Smooth muscle cell of the brain vasculature (primary cell): ENCODE measurements at places on chromosomes 3 and 15.

- DNase-seq: no peak
These were observed 99.9 kb downstream of the ANO10 start for GRCh38 chr3:43521941-43522340.

- no peak for DNase-seq
These were observed 499.5 kb downstream of the NTRK3 start for GRCh38 chr15:87757084-87757483.

DNA sequence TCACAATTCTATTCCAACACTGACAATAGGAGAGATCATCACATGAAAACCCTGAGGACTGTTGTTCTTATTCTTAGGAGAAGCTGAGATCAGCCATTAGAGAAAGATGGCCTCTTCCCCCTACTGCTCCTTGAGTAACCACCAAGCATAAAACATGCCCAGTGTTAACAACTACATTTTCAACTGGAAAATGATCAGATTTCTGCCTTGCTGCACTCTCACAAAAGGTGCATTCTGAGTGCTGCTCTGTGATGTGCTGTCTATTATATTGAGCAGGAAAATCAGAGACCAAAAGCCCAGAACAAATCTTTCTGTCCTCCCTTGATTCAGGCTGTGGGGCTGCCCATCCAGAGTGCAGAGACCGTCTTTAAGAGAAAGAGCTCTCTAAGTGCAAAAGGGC is 304.6 kb upstream of the TRIM42 start:
- no peak for DNase-seq

GRCh38 chr15:72201391-72201921 is 3.9 kb upstream of the GRAMD2A start:
- DNase-seq: no peak

DNA sequence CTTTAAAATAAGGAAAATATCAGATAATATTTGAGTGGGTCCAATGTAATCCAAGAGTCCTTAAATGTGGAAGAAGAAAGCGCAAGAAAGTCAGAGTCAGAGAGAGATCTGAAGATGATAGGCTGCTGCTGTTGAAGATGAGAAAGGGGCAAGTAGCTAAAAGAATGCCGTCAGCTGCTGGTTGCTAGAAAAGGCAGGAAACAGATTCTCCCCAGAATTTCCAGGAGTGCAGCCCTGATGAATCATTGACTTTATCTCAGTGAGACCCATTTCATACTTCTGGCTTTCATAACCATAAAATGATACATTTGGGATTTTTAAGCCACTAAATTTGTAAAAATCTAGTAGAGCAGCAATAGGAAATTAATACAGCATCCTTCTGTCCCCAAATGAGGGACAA is 7.5 kb upstream of the CHMP2B start:
- DNase-seq: no peak

- no peak for DNase-seq
These were observed 371.4 kb downstream of the SV2B start for GRCh38 chr15:91471468-91471867.

DNA sequence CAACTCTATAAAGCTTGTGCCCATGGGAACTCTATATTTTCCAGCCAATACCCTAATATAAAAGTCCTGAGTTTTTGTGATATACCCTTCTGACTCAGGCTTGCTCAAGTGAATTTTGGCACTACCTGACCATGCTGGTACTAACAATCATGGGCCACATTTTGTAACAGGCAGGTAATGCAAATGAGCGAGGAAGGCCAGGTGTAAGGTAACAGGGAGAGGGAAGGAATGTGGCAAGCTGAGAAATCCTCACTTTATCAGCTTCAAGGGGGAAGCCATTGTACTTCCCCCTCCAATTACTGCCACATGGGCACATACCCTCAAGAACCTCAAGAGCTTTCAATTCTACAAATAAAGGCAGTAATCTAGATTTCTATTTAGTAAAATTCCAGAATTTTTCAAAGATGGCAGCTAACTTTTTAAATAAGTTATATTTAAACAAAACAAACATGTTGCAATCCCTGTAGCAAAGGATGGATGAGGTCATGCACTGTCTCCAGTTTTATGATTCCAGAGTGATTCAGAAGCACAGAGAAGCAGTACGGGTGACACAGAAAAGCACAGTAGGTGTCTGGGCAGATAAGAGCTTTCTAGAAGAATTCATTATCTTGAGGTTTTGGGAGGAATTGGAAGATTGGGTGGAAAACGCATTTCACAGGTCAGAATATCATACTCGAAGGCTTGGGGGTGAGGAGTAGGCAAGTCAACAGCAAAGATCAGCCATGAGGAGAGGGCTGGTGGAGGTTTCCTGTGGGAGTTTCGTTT is 87.6 kb downstream of the FOXP1 start:
- DNase-seq: no peak

DNA sequence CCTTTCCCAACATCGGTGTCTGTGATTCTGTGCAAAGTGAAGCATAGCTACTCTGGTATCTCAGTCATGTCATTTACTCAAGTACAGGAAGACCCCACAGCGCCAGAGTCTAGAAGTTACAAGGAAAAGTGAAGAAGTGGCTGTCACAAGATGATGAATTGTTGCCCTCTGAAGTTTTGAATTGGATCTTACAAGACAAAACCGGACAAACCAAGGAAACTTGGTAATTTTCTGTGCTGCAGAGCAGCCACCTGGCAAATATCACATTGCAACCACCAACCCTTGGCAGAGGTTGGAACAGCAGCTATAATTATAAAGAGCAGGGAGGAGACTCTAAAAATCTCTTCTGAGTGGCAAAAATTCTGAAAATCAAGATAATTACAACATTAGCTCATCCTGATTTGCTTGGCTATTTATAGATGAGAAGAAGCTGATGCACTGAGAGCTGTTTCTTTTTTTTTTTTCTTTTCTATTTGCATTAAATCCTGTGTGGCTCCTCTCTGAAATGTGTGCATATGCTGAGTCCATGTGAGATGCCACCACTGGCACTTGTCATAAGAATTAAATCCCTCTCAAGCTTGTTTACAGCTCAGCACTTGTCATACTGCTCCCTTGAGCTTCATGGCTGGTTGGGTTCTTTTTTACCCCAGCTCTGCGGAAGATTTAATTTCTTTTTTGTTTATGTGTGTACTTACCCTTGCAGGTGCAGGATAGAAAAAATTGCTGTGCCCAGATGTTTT is 68.0 kb upstream of the MNS1 start:
- no peak for DNase-seq

GRCh38 chr3:139204728-139205127 is 139.1 kb upstream of the MRPS22 start:
- no peak for DNase-seq

GRCh38 chr3:88773766-88774165 is 333.7 kb upstream of the EPHA3 start:
- DNase-seq: no peak

GRCh38 chr3:14522129-14522691 is 17.9 kb downstream of the GRIP2 start:
- no peak for DNase-seq

GRCh38 chr3:129277829-129278271 is 820 bp upstream of the HMCES start:
- no peak for DNase-seq

- DNase-seq: no peak
These were observed 285.6 kb downstream of the UACA start for GRCh38 chr15:70477750-70478250.

DNA sequence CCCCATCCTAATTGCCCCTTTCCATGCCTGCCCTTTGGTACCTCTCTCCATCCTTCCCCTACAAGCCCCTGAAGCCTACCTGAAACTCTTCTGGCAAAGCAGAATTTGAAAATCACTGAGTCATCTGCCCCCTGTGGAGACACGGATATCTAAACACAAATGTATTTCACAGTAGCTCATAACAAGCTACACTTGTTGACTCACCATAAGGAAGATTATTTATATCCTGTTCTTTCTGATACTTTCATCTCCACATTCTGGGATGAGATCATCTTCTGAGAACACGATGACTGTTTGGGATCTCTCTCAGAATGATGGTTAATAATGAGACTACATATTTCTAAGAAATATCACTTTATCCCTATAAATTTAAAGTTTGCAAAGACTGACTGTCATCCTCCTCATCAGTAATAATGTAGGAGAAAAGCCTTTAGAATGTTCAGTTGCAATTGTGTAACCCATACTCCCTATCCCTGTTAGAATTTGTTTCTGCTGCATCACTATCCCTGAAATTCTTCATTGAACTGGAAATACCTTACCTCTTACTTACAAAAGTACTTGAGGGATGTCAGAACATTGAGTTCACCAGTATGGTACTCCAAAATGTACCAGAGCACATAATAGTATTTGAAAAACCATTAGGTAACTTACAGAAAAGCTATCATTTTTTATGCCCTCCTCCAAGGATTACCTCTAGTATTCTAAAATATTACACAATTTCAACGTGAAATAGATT is 116.1 kb upstream of the IL12A start:
- DNase-seq: peak; percentile 65

- no peak for DNase-seq
These were observed 36.8 kb upstream of the NIT2 start for GRCh38 chr3:100297784-100298183.

DNA sequence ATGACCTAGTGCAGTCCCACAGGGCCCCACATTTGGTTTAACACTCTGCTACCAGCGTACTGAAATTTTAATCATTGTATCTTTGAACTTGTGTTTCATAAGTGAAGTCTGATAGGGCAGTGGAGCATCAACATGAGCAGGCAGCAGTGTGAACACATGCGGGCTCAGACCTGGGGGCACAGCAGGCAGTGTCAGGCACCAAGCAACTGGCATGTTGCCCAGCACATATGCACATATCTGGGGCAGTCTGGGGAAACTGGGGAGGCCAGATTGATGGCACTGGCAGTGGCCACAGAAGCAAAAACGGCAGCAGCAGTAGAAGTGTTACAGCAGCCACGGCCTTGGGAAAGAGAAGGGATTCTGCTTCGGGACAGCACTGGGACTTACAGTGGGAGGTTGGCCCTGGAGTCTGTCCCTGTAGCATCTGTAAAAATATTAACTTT is 353.9 kb upstream of the KCNMB2 start:
- no peak for DNase-seq

DNA sequence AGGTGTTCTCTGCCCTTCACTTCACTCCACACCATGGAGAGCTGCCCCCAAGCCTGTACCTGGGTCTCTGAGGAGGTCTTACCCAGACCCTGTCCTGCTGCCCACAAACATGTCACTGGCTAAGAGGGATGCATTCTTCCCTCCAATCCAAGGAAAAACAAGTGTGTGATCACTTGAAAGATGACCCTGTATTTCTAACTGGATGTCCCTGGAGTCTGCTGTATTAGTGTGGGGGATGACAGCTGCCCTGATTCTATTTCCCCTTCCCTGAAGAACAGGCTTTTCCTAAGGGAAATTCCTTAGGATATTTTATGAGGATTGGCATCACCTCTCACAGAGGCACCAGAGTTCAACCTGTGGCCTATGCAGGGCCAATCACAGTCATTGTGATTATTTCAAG is 55.0 kb upstream of the GATA2 start:
- no peak for DNase-seq

DNA sequence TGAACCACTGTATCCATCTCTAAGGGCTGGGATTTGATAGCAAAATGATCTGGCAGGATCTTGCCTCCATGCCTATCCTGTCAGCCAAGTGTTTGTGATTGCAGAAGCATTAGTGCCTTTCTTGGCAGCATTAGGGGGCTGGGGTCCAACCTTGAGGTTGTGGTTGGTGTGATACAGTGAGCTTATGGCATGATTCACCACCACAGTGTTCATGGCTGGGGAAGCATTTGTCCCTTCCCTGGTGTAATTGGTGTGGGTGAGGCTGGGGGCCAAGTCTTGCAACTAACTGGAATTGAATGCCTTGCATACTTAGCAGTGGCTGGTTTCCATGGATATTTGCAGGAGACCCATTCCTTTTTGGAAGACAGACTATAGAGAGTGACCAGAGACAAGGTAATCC is 271.0 kb upstream of the TBL1XR1 start:
- no peak for DNase-seq

DNA sequence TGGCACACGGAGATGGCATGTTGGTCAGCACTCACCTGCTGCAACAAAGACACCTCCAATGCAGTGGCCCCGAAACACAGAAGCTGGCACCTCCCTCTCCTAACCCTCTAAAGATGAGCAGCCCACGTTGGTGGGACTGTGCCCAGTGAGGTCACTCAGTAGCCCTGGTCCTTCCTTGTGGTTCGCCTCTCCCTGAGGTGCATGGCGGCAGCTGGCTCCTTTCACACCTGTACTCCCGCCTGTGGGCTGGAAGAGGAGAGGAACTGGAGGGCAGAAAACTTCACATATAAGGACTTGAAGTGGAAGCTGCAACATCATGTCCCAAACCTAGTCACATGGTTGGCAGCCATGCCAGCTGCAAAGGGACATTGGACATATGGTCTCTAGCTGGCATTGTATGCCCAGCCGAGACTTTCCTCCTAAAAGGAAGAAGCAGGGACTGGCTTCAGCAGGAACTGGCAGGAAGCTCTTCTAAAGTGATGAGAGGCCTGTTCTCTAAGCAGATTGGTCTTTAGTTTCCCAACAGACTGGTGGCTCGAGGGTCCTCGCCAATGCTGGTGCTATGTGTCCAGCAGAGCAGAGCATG is 10.8 kb upstream of the C3orf22 start:
- no peak for DNase-seq

- no peak for DNase-seq
These were observed 692.3 kb downstream of the ZPLD1 start for GRCh38 chr3:103127098-103127630.
